ENCODE measurements at places on chromosomes 11 and 22. TPM values are rescaled to one million over a fixed set of nuclear protein-coding genes. Genes with fewer than 3 reads are reported as not detected.
A peak's percentile ranks its signal among the peaks of the same experiment; 100 is the strongest.

- ATAC-seq: no peak
Observed at GRCh38 chr11:12942157-12942556, 67.0 kb upstream of the RASSF10 start.

DNA sequence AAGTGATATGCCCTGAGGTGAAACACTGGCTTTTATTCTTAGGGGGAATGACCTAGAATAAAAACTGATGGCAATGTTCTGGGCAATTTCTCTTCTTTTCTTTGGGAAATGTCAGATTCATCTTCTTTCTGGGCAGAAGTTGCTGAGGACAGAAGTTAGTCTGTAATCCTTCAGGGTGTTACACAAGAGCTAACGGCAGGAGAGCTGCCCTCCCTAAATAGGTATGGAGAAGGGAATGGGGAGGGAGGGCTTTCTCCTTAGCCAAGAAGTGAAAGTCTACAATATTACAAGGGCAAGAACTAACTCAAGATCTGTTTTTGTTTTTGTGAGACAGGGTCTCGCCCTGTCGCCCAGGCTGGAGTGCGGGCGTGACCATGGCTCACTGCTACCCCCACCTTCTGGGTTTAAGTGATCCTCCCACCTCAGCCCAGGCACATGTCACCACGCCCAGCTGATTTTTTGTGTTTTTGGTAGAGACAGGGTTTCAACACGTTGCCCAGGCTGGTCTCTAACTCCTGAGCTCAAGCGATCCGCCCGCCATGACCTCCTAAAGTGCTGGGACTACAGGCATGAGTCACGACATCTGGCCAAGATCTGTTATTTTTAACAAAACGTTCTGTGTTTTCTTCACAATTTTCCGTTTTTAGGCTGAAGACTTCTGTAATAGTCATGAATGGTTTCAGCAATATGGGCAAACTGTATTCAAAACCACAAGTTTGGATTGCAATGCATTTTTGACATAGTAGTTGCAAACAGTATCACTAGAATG is 7.2 kb downstream of the PIWIL4 start:
- no peak for ATAC-seq

- no peak for ATAC-seq
Observed at GRCh38 chr11:127224276-127224675, 223.7 kb upstream of the KIRREL3 start.

DNA sequence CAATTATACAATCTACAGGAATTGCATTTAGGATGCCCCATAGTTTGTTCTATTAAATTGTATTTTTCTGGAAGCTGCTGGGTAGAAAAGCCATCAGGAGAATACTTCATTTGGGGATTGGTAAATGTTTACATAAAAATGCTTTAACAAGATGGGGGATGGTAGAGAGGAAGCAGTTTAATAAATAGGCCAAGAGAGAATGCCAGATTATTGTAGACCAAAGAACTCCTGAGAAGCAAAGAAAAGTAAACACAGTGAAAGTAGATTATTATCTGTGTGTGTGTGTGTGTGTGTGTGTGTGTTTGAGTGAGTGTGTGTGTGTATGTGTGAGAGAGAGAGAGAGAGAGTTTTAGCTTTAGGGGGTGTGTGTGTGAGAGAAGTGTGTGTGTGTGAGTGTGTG is 820.4 kb upstream of the CCDC90B start:
- ATAC-seq: no peak

GRCh38 chr11:104573441-104573990 is 324.7 kb downstream of the CASP12 start:
- ATAC-seq: no peak

- ATAC-seq: peak; percentile 98
Observed at GRCh38 chr22:30649430-30650007, 13.9 kb downstream of the SLC35E4 start.

GRCh38 chr11:121105481-121106195 is 4.6 kb downstream of the TECTA start:
- ATAC-seq: no peak

- no peak for ATAC-seq
Observed at GRCh38 chr11:111573821-111574249, 28.4 kb upstream of the SIK2 start.

GRCh38 chr11:45894555-45895247 is 9.2 kb downstream of the MAPK8IP1 start:
- no peak for ATAC-seq

- no peak for ATAC-seq
Observed at GRCh38 chr11:65645710-65646109, 7.8 kb downstream of the SIPA1 start.

DNA sequence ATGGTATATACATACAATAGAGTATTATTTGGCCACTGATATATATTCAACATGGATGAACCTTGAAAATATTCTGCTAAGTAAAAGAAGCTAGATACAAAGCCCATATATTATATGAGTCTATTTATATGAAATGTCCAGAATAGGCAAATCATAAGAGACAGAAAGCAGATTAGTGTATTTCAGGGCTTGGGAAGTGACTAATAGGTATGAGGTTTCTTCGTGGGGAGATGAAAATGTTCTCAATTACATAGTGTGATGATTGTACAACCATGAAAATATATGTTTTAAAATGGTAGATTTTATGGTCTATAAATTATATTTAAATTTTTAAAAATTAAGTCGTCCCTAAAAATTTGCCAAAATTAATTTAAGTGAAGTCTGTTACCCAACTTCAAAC is 92.2 kb downstream of the STK33 start:
- ATAC-seq: no peak

DNA sequence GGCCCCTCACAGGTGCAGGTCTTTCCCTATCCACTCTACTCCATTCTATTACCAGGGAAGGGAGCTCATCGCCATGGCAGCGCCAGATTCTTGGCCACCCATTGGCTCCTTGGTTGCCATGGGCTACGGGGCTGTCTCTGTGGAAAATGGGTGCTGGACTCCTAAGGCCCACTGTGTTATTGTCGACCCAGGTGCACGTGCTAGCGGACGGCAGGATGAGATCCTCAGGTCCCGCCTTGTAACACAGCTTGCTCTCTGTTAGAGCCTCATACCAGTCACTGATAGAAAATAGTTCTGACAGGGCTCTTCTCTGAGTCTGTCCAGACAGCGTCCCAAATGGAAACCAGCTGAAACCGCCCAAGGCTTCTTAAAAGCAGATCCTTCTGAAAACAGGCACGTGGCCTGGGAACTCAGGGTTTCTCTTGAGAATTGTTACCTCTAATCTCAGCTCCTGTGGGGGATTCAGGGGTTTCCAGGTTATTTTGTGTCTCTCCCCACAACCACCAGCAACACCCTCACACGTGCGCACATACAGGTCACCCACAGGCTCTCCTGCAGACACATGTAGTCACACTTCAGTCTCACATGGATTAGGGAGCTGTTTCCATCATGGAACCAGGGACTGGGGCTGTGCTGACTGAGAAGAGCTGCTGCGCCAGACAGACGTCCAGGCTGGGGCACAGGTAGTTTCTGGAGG is 1.5 kb downstream of the TUB start:
- no peak for ATAC-seq

DNA sequence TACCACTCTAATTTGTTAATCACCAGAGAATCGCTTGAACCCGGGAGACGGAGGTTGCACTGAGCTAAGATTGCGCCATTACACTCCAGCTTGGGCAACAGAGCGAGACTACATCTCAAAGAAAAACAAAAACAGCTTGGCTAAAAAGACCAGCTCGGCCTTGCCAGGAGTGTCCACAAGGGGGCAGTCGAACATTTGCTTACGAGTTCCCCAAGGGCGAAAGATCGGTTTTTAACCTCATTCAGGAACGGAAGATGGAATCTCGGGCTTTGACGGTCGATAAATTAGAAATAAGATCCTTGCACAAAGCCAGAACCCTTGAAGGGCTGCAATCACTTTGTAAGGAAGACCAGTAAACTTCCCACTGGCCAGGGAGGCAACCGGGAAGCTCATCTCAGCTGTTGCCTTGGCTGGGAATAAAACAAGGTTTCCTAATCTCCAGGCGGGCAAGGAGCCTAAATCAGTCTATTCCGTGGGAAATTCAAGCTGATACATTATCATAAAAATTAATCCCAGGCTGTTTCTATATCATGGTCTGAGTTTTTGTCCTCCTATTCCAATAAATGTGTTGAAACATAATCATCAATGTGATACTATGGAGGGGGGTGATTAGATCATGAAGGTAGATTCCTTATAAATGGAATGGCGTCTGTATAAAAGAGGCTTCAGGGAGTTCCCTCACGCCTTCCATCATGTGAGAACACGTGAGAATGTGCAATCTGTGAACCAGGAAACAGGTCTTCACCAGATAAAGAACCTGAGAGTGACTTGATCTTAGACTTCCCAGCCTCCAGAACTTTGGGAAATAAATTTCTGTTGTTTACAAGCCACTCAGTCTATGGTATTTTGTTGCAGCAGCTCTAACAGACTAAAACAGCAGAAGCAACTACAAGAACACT is 14.9 kb upstream of the SLC29A2 start:
- ATAC-seq: peak; percentile 70

DNA sequence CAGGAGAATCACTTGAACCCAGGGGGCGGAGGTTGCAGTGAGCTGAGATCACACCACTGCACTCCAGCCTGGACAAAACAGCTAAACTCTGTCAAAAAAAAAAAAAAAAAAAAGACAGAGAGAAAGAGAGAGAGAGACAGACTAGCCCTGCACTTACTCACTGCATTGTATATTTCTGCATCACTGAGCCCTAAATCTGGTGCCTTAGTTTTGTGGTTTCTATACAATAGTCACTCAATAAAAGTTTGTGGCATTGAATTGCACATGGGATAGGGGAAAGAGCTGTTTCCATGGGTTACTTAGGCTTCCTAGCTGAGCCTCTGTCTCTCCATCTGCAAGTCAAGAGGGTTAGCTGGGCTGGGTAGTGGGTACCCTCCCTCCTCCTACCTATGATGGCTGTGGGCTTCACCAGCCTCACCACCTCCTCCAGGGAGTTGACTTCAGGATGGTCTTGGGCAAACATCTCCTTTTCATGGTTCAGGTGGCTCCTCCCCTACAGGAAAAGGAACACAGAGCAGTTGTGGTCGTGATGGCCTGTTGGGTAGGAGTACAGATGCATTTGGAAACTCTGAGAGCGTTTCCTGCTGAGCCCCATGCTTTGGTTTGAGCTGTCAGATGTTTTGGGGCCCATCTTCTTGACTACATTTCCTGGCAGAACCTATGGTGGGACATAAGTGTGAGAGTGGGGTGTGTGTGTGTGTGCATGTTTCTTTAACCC is 73.2 kb downstream of the CCDC81 start:
- ATAC-seq: no peak

DNA sequence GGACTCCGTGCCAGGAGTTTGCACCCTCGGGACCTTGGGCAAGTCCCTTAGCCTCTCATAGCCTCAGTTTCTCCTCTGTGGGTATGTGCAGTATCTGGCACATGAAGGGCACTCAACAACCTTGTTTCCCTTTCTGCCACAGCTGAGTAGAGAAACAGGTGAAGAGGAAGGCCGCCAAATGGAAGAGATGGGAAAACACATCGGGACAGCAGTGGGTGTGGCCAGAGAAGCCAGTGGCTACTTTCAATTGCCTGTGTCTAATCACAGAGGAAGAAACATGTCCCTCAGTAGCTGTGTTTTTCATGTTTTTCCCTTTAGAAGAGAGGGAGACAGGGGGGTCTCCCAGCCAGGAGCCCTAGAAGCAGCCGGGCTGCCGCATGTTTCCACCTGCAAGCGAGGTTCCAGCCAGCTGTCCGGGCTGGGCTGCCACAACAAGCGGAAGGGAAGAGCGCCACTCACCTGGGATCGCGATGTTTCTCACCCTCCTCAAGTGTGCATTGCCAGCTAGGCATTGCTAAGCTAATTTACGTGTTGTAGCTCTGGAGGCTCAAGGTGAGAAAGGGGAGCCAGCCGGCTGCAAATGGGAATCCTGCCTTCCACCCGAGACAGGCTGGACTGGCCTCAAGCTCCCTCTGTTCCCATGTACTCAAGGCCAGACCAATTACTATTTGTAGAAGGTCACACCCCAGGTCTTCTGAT is 16.7 kb downstream of the ASPHD2 start:
- no peak for ATAC-seq

DNA sequence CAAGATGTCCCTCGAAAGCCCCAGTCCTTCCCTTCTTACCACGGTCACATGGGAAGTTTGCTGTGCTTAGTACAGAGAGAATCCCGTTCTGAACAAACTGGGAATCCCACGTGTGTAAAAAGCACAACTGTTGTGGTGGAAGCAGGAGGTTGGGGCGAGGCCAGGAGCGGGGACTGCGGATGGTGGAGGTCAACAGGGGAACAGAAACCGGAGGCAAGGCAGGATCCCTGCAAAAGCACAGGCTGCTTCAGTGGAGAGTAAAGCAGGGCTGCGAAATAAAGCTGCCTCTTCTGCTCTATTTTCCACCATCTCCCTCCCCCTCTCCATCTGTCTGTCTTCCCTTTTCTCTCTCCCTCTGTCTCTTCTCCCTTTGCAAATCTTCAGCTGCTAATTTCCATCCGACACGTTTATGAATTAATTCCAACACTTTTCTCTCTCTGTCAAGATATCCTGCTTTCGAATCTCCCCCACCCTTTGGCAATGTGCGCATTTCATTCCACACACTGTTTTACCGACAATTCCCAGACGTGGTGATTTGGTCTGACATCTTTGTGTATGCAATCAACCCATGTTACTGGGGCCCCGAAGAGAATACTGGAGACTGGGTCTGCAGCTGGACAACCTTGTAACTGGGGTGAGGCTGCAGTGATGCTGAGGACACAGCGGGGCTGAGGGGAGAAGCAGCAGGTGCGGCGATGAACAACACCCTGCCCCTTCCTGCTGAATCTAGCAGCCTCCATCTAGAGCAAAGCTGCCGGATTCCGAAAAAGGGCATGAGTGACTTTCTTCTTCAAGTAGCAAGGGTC is 571.8 kb downstream of the OPCML start:
- no peak for ATAC-seq

DNA sequence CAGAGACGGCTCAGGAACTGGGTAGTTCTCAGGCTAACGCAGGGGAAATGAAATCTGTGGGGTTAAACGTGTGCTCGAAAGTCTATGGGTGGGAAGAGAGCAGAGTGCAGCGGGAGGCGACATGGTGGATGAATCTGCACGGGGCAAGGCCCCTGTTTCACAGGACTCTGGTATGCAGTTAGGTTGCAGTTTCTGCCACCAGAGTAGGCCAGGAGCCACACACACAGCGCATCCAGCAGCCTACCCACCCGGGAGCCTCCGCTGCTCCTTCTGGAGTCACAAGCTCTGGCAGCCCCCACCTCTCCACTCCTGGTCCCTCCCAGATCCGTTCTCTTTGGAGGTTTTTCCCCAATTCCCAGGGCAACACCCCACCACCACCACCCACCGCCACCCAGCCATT is 27.0 kb downstream of the SPATA19 start:
- no peak for ATAC-seq

GRCh38 chr22:30078320-30079311 is 1.6 kb upstream of the HORMAD2 start:
- ATAC-seq: peak; percentile 42

- no peak for ATAC-seq
Observed at GRCh38 chr22:20213833-20214708, 54.0 kb downstream of the RTN4R start.

The DBX1 gene
- not detected for total RNA-seq

The FXYD6 gene
- total RNA-seq: 1.6 TPM

The WT1 gene
- total RNA-seq: not detected

The KBTBD3 gene
- total RNA-seq: 3.1 TPM

The C1QTNF5 gene
- 2.0 TPM for total RNA-seq

The FGF4 gene
- not detected for total RNA-seq

The GRIK4 gene
- 0.08 TPM for total RNA-seq

The PITPNM1 gene
- total RNA-seq: 36.5 TPM

The SH3BP1 gene
- total RNA-seq: 40.2 TPM

The MYO7A gene
- 0.96 TPM for total RNA-seq
